Neural crest cell (in vitro differentiated cells): ENCODE measurements at places on chromosomes 7 and 10. TPM values are rescaled to one million over a fixed set of nuclear protein-coding genes. Genes with fewer than 3 reads are reported as not detected.

The EPDR1 gene
- total RNA-seq = 3.7 and 4.1 TPM in 2 replicates

The NEUROG3 gene
- 0.43 and 0.91 TPM in 2 replicates for total RNA-seq

The SMC3 gene
- 87.8 and 89.5 TPM in 2 replicates for total RNA-seq

The IQUB gene
- total RNA-seq = 0.56 and 0.73 TPM in 2 replicates

The GLRX3 gene
- total RNA-seq = 121 and 124 TPM in 2 replicates

The C7orf57 gene
- not detected in 2 replicates for total RNA-seq

The SH2B2 gene
- total RNA-seq = 13.3 and 16.4 TPM in 2 replicates

The XRCC2 gene
- 28.2 and 30.7 TPM in 2 replicates for total RNA-seq

The IPMK gene
- total RNA-seq = 6.7 and 7.1 TPM in 2 replicates
